LoVo (cell line): ENCODE measurements at places on chromosomes 11 and 22.

- no peak for DNase-seq
Observed at GRCh38 chr22:37032134-37032534, 12.6 kb downstream of the MPST start.

GRCh38 chr11:10747733-10748132, 3.3 kb upstream of the CTR9 start:
- DNase-seq = no peak

DNA sequence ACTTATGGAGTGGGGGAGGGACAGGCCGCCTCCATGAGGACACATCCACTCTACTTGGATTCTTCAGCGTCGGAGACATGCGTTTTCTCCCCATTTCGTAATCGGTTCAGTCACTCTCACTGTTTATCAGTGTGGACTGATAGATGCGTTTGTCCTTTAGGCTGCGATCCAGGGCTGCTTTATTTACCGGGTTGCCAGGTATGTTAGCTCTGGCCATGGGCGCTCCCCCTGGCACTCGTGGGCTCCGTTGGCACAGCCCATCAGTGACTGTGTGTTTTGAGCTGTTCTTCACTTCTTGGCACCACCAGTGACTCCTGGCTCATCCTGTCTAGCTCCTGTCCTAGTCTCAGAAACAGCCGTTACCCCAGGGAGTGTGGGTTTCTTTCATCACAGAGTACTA, 1203.3 kb downstream of the BRD1 start:
- DNase-seq = no peak

GRCh38 chr11:117122556-117122955, 21.5 kb upstream of the PAFAH1B2 start:
- DNase-seq = no peak

DNA sequence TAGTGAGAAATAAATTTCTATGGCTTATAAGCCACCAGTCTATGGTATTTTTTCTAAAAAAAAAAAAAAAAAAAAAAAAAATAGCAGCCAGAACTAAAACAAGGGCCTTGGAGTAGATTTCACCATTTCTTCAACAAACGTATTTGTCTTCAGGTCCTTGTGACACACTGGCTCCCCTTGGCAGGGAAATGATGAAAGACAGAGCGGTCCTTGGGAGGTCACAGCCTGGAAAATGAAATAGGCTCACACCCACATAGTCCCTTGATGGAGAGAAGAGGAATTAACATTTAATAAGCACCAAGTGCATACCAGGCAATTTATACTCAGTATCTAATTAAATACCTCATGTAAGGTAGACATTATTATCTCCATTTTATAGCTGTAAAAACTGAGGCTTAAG, 25.7 kb upstream of the ACER3 start:
- DNase-seq = no peak

DNA sequence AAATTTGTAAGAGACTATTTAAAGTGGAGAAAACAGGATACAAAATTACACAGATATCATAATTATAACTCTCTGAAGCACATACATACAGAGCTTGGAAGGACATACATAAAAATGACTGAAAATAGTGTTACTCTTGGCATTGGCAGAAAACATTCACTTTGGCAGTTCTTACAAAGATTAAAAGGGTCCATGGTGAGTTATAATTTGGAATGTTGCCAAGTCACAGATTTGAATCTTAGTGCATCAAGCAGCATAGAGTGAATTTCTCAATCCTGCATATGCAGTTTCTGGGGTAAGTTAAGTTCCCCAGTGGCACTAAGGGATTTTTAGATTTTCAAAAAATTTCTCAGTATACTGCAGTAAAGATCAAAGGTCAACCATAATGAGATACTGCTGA, 115.9 kb downstream of the CCDC81 start:
- no peak for DNase-seq

GRCh38 chr11:15605094-15605493, 490.4 kb downstream of the INSC start:
- DNase-seq = no peak

GRCh38 chr11:123421589-123421988, 8.5 kb upstream of the GRAMD1B start:
- DNase-seq = no peak

- DNase-seq = no peak
Observed at GRCh38 chr11:3826721-3827120, 14.0 kb downstream of the RHOG start.

- DNase-seq = no peak
Observed at GRCh38 chr11:56855217-56855616, 106.7 kb upstream of the OR9G4 start.

DNA sequence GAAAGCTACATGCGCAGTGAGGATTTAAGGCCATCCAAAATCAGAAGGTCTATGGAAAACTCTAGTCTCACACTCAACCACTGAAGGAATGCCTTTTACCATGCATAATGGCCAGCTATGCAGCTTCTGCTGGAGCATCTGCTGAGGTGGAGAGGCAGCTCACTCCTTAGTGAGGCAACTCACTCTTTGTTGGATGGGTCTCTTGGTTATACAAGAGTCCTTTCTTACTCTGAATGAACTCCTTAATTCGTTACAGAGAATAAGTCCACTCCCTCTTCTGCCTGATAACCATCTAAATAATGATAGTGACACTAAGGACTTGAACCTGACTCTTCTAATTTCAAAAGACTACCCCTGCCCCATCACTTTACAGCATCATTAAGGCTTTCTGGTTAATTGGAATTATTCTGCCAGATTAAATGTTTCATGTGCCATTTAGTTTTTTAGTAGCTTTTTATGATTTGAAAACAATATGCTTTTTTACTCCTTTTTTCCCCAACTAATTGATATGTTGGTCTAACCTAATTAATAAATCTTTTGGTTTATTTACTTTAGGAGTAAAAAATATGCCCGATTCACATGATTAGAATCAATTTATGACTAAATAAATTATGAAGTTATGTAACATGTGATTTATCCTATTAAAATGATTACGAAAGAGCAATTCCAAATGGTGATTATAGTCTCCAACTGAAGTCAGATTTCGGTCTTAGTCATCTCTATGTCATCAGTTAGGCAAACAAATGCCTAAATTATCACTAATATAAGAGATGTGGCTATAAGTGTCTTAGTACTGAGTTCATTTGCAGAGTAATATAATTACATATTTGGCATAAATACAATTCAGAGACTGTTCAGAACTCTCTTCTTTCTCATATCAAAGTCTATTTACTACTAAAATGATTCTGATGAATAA, 286.7 kb upstream of the CCDC90B start:
- DNase-seq = no peak

DNA sequence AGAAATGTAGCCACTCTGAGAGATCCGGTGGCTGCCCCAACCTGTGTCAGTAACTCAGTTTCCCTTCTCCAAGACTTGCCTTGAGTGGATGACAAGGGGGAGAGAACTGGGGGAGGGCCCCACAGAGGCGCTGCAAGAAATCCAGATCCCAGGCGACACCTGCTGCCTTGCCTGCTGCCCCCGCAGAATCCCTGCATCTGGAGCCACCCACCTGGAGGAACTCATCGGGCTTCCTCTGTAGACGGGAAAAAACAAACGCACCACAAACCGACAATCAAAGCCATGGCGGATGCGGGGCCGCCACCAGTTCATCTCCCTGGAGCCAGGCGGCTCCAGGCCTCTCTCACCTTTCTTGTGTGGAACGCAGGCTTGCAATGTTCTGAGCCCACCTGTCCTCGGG, 40.2 kb downstream of the MACROD1 start:
- DNase-seq = no peak

GRCh38 chr11:103210543-103210942, 101.3 kb downstream of the DYNC2H1 start:
- no peak for DNase-seq

DNA sequence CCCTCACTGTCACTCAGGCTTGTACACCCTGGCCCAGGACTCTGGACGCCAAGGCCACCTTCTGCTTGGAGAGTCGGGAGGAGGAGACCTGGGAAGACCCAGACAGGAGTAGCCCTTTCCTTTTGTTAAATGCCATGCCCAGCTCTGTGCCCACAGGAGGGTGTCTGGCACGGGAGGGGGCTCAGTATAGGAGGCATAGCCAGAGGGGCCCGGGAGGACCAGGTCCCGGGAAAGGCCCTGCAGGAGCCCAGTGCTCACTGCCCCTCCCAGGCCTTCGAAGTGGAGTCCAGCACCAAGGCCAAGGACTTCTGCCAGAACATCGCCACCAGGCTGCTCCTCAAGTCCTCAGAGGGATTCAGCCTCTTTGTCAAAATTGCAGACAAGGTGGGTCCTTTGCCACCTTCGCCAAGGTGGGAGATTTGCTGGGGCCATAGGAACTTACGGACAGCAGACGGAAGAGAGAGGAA, 79.0 kb downstream of the MYO7A start:
- no peak for DNase-seq

DNA sequence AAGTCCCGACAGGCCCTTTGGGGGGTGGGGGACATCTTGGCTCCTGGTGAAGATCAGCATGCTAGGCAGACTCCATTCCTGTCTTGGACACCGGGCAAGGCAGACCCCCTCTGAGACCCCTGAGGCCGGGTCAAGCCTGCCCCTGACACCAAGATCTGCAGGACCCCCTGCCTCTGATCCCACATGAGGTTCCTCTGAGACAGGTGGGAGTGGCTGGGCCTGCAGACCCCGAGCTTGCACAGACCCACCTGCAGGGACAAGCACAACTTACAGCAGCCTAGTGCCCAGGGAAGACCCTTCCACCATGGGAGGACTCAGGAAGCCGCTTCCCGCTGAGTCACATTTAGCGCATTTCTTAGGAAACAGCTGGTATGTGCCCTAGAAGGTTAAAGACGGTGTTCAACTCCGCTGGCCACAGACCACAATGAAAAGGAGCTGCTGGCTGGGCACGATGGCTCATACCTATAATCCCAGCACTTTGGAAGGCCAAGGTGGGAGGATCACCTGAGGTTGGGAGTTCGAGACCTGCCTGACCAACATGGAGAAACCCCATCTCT, 15.5 kb downstream of the ARVCF start:
- DNase-seq = no peak

DNA sequence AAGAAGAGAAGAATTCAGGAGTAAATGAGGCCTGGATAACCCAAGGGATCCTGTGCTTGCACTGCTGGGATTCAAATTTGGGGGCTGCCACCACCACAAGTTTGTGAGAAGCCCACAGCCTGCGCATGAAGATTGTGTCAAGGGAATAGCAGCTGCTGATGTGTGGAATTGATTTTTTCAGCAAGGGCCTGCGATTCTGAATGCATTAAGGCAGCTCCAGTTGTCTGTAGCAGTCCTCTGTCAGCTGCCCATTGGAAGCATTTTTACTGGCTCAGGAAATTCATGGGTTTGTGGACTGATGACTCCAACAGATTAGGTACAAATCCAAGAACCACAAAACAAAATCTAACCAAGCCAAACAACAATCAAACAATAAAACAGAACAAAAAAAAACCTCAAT, 14.0 kb downstream of the ARVCF start:
- no peak for DNase-seq

DNA sequence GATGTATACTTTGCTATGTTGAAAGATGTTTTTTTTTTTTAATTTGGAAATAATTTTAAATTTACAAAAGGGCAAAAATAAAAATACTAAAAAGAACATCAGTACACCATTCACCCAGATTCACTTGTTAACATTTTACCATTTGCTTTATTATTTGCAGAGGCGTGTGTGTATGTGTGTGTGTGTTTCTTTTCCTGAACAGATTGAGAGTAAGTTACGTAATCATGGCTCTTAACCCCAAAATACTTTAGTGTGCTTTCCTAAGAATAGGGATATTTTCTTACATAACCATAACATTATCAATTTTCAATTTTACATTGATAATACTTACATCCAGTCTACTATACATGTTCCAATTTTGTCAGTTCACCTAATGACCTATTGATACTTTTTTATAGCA, 91.5 kb upstream of the HORMAD2 start:
- DNase-seq = no peak

GRCh38 chr22:46897246-46897623, 134.8 kb downstream of the TBC1D22A start:
- no peak for DNase-seq

DNA sequence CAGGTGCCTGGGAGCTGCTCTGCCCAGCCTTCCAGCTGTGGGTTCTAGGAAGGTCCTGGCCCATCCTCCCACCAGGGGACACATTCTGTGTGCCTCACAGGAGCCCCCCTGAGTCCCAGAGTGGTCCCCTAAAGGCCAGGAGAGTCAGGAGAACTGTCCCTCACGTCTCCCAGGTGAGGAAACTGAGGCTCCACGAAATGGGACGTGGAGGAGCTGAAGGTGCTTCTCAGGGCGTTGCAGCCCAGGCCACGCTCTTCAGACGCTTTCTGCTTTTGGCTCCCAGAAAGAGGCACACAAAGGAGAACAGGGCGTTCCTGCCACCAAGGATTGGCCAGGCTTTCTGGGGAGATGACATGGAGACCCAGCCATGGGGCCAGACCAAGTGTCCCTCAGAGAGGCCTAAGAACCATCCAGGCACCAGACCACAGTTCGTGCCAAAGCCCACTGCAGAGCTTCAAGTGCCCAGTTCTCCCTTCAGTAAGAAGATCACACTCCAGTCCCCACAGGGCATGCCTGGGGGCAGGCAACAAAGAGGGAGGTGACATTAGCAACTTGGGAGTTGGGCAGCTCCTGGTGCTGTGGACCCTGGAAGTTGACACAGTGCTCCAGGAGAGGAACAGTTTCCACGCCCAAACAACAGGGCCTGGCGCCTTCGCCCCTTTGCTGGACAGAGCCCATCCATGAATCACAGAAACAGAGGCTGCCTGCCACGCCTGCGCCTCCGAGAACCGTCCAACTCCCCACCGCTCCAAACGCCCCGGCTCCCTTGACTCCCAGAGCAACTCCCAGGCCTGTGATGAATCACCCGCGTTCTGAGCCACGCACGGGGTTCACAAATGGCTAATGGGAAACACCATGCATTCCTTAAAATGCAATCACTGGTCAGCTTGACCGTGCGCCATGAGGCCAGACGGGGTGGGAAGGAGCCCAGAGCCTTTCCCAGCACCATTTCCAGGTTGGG, 589.2 kb downstream of the BRD1 start:
- DNase-seq = no peak

DNA sequence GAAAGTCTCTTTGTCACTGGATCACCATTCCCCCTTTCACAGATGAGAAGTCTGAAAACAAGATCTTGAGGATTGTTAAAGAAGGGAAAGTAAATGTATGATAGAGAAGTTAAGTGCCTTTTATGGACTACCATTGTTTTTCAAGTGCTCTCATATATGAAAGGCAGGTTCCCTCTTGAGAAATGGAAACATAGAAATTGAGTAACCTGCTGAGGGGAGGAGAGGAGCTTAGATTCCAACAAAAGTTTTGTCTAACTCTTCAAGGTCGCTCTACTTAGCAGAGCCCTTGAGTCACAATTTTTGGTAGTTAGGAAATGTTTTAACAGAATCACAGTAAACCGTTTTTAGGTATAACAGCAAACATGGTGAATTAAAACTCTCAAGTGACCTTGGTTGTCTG, 80.1 kb downstream of the SVIP start:
- DNase-seq = no peak

GRCh38 chr22:34849965-34850364, 216.0 kb upstream of the ISX start:
- DNase-seq = no peak

DNA sequence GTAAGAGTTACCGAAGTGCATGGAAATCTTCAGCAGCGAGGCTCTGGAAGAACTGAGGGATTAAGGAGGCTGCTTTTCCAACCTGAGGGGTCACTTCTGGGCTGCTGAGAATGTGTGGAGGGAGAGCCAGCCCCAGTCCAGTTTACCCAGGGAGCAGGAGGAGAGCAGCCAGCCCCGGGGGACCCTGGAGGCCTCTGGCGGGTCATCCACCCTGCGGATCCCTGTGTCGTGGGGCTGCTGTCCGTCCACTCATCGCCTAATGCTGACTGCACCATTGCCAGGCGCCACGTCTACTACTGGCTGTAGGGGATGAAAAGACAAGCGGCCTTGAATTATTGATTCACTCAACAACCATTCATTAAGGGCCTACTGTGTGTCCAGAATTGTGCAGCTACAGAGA, 228.7 kb upstream of the TBCEL start:
- DNase-seq = no peak
